Left renal cortex interstitium (tissue), 4 donors: ENCODE measurements at places on chromosomes 6 and 20.

DNA sequence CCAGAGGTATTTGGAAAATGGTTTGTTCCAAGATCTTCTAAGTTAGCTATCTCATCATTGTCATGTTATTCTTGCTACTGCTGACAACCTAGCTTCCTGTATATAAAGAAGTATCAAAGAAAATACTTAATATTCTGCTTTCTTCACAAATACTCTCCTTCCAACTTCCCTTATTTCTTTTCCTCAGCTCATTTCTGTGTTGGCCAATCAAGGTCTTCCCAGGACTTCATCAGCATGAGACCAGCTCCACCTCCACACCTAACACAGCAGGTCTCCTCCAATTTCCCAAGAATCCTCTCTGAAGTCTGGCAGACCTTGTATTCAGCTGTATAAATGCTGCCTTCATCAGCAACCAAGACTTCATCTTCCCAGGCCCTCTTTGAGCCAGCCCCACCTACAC is 538.6 kb upstream of the JARID2 start:
- DNase-seq: no peak

DNA sequence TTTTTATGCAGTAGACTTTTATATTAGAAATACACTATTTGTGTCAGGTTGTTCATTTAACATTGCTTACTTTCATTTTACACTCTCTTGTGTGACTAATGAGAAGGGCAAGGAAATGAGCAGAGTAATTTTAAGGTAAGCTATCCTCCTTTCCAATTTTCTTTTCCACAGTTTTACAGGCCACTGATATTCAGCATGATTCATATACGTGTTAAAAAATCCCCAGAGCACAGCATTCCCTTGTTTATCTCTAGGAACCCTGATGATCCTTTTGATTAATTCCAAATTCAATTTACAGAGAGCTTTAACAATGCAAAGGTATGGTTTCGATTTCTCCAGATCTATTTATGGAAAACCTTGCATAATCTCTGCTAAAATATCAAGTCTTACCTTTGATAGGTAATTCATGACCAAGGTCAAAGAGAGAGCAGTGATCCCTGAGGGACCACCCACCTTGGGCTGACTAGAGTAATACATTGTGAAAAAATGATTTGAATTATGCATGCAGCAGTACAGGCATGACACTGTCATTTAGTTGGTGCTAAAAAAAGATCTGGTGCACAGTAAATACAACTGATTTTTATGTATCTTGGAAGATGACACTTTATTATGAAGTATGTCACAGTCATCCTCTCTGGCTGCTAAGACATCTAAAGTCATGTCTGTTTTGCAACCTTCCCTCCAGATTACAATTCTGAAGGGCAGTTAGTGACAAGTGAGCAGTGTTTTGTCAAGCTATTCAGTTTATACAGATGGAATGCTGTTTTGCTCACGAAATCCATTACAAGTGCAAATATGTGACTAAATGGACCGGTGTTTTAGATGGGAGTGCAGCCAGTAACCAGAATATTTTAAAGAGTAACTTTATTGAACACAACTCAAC is 736.6 kb downstream of the EPHA7 start:
- no peak for DNase-seq

- no peak for DNase-seq
Measured at GRCh38 chr6:84415517-84415916, 188.1 kb upstream of the CEP162 start.

GRCh38 chr20:21063276-21063675 is 42.9 kb downstream of the LINC00237 start:
- no peak for DNase-seq

DNA sequence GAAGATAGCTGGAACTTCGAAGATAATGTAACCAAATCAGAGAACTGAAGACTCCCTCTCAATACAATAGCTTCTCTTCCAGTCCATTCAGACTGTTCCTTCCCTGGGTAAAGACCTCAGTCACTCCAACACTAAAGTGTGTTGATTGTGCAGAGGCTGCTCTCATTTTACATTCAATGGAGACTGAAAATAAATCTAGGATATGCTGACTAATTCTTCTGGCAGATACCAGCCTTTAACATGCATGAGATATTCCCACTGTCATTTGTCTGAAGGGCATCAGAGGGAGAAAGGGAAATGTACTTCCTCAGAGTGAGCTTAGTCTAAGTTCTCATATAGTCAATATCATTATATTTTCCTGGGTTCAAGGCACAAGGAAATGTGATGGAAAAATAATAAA is 166.4 kb upstream of the IRAK1BP1 start:
- DNase-seq: no peak

GRCh38 chr6:149763866-149764265 is 14.3 kb downstream of the PCMT1 start:
- no peak for DNase-seq

- no peak for DNase-seq
Measured at GRCh38 chr6:56490993-56491392, 151.7 kb downstream of the DST start.

GRCh38 chr20:62628691-62629090 is 13.6 kb upstream of the SLCO4A1 start:
- DNase-seq: no peak

- no peak for DNase-seq
Measured at GRCh38 chr6:75438013-75438431, 55.6 kb downstream of the FILIP1 start.

DNA sequence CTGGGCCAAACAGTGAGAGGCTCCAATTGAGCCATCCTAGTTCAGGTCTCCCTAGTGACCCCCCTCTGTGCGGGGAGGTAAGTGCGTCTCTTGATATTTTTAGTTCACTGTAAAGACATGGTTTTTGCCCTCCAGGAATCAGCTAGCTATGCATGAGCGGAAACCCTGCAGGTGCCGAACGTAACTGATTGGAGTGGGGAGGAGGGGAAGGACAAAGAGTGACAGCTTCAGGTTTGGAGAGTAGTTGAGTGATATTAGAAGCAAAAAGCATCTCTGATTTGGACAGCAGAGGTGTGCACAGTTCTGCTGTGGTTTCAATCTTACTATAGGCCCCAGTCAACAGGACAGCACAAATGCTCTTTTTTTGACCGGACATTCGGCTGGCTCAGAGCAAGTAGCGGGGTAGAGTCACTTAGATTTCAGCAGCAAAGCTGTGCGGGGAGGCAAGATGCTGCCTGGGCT is 31.8 kb downstream of the TBC1D7 start:
- DNase-seq: no peak

DNA sequence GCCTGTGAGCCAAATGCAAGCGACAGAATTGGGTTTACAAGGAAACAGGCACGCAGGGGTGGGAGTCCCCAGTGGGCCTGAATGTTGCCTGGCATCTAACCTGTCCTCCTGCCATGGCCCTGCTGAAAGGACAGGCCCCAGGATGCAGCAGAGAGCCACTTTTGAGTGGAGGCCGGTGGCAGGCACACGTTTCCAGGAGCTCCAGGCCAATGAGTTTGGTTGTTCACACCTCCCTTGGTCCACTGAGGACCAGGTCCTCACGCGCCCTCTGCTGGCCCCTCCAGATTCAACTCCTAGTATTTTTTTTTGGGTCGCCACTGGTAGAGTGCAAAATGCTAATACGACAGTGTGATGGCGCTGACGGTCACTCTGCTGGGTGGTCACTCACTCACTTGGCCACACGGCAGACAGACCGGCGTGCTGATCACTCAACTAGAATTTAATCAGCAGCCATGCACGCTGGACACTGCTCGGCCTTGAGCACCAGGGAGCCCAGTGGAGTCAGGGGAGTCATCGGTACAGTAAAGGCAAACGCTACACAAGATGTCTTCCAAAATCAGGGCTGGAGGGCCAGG is 81.7 kb upstream of the NFATC2 start:
- no peak for DNase-seq

DNA sequence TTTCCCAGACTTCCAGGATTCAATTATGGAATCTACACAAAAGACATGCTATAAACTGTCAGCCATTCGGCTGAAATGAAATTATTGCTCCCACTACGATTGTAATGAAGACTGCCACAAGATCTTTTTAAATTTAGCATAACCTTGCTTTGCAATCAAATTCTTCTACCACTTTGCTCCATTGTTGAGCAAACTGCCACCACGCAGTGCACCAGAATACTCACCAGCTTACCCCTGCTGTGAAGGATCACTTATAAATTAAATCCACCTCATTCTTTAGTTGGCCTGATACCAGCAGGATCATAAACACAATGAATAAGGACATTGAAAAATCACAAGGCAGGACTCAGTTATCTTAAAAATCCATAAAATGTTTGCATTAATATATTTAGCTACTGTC is 151.8 kb upstream of the PRND start:
- DNase-seq: no peak

DNA sequence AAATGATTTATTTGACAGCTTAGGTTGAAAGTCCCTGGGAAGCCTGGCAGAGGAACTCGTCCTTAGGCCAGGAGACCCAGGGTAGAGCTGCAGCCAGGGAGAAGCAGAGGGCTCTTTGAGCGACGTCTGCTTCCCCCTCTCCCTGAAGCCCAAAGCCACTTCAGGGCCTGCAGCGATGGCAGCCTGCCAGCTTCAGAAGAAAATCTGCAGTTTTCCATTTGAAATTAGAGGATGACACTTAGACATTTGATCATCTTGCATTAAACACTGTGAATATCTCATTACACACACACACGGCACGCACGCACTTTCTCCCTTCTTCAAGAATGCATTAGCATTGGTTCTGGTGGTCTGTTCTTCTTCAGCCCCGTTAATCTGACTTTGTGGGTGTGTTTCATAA is 96.5 kb downstream of the PLEKHG1 start:
- DNase-seq: no peak

GRCh38 chr6:1832844-1833787 is 223.4 kb downstream of the FOXC1 start:
- DNase-seq: peak; percentile 82

- DNase-seq: no peak
Measured at GRCh38 chr6:83470001-83470400, 39.1 kb upstream of the ME1 start.
